Activated CD4-positive, alpha-beta T cell treated with anti-CD3 and anti-CD28 coated beads, Interleukin-2, amount 10 ng/mL, durations not matched to agents 24 days and 14 days (primary cell): ENCODE measurements at places on chromosomes 3 and 15. TPM values are rescaled to one million over a fixed set of nuclear protein-coding genes. Genes with fewer than 3 reads are reported as not detected.

GRCh38 chr15:43439268-43439667, 53.7 kb downstream of the TP53BP1 start:
- DNase-seq = no peak

DNA sequence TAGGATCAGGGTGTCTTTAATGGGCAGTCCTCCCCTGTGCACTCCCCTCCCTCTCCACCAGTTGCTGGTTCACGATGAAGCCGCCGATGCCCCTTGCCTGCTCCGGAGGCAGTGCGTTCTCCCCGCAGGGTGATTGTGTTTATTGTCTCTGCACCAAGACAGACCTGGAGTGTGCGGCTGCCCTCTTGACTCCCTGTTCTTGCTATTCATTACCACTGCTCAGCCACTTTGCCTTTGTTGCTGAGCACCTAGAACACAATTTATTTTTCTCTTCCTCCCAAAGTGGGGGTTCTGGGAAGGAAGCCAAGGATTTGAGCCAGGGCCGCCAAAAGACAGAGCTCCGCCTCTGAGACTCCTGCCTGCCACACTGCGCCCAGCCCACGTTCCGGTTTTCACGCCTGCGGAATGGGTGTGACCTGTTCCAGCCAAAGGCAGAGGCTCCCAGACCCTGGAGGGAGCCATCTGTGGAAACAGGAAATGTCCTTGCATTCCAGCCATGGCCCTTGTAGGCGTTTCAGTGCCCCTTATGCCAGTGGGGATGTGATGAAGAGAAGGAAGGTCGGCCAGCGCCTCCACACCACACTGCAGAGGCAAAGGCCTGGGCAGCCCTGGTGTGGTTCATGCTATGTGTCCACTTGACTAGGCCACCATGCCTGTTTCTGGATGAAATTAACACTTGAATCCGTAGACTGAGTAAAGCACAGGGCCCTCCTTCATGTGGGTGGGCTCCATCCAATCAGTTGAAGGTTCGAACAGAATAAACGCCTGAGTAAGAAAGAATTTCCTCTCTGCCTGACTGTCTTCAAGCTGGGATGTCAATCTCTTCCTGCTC, 85.8 kb downstream of the HMG20A start:
- DNase-seq = no peak

Gene CXCR6
- total RNA-seq = 15.2 TPM in 2 replicates

Gene CD200R1
- 3.8 TPM in 2 replicates for total RNA-seq

Gene GPR149
- total RNA-seq = not detected in 2 replicates

Gene CYP1A1
- total RNA-seq = 0.31 and 0.42 TPM in 2 replicates

GRCh38 chr3:134685929-134686802, 35.3 kb upstream of the KY start:
- no peak for DNase-seq

- peak; percentile 92 for DNase-seq
Measured at GRCh38 chr15:90400759-90401314, 12.8 kb downstream of the IQGAP1 start.

GRCh38 chr15:60761505-60761845, 282.5 kb upstream of the ICE2 start:
- no peak for DNase-seq

DNA sequence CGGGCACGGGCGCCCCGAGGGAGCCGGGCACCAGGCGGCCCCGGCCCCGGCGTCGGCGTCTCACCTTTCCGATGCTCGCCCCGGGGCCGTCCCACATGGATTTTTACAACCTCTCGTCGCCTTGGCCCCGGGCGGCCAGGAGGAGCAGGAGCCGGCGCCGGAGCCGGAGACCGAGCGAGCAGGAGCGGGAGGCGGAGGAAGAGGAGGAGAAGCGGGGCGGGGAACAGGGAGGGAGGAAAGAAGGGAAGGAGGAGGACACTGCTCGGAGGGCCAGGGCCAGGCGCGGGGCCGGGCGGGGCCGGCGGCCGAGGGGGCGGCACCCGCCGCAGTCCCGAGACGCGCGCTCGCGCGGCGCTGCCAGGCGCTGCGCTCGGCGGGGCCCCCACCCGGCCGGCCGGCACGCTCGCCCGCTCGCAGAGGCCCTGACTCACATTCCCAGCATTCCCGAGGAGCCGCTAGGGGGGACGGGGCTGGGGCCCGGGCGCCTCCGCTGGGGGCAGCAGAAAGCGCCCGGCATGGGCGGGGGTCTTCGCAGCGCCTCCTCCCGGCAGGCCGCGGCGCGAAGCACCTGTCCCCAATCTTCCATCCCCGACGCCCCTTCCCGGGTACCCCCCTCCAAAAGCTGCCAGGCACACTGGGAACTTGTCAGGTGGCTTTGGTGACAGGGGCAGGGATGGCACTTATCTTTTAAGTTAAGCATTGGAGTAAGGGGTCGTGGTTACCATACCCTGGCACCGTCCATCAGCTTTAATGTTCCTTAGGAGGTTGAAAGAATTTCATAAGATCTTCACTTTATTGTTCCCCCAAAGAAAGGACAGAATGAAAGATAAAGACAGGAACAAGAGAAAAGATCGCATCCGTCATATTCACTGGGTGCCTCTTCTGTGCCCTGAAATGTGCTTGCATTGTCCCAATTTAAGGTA, at the start of gene ERC2:
TSS of gene ERC2 (minus strand) at position 284 of the 923 bp plus-strand sequence.
- no peak for DNase-seq

- DNase-seq = no peak
Measured at GRCh38 chr3:185724761-185725160, 100.1 kb downstream of the IGF2BP2 start.

DNA sequence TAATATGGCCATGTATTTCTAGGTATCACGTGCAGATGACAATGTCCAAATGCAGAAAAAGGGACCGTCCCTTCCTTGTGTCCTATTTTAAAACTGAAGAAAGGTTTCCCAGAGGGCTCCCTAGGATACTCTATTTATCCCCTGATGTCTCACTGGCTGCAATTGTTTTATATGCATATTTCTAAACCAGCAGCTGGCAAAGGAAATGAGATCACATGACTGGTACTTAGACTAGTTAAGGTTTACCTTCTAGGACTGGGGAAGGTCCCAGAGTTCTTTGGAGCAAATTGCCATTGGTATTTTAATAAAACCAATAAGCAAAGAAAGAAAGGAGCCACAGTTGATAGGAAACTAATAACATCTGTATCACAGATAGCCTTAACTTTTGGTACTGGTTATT, 29.5 kb downstream of the GTF2E1 start:
- DNase-seq = no peak

- DNase-seq = peak; percentile 28
Measured at GRCh38 chr15:58057559-58057958, 8.0 kb downstream of the ALDH1A2 start.

Gene KLHL40
- not detected in 2 replicates for total RNA-seq

DNA sequence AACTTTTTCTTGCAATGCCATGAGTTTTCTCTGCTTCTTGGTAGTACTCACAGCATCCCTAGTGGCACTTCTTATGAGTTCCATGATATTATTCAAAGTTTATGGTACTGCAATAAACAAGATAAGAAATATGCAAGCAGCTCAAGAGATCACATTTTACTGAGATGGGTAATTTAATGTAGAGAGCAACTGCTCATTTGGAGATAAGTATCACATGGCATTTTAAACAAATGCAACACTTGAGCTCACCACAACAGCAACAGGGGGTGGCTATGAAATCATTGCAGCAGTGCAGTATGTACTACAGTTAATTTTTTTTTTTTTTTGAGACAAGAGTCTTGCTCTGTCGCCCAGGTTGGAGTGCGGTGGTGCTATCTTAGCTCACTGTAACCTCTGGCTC, 85.1 kb downstream of the WDR49 start:
- DNase-seq = no peak

DNA sequence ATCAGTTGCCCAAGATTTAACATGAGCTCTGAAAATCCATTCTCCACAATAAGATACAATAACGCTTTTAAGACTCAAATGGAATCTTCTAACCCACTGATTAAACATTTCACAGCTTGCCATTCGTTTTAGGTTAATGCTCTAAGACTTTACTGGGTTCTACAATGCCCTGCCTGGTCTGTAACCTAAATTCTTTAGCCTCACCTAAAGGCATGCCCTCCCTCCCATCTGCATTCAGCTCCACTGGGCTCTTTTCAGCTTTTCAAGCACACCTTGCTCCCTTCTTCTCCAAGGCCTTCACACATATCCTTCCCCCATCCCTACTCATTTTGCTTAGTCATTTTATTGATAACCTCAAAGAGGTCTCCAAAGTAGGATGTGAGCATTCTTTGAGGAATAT, 290.9 kb downstream of the LSAMP start:
- DNase-seq = no peak

GRCh38 chr3:37202035-37202434, 27.7 kb upstream of the LRRFIP2 start:
- no peak for DNase-seq

GRCh38 chr3:194730365-194730764, 44.7 kb downstream of the FAM43A start:
- no peak for DNase-seq

Gene KBTBD13
- not detected in 2 replicates for total RNA-seq

GRCh38 chr3:119395923-119396358, 67.5 kb downstream of the TMEM39A start:
- DNase-seq = no peak

DNA sequence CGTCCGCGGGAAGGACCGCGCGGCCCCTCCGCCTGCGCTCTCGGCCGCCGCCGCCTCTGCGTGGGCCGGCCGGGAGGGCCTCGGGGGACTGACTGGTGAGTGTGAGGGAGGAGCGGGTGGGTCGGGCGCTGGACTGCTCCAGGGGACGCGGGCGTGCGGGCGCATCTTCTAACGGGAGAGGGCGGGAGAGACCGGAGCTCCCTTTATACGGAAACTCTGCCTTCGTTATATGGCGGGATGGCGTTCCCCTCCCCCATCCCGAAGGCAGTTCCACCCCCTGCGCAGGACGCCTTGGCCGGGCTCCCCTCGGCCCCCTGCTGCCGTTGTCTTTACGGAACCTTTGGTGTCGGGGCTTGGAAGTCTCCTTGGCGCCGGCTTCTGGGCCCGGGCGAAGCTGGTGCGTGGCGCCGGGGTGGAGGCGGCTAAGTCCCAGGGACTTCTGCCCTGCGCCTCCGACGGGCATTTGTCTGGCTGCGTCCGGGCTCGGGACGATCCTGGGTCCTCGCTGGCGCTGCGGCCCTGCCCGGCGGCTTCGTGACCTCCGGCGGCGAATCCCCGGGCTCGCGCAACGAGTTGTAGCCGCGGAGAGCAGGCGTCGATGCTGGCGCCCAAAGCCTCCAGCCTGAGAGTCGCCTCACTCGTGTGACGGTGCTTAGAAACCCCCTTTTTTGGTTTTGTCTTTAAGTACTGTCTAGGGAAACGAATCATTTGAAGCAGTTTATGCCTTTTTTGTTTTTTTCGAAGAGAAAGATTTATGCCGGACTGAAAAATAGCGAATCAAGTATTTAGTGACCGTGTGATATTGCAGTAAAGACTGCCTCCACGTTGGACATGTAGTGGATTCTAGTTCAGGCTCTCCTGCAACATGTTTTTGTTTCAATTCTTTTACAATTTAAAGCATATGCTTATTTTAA, 623 bp downstream of the ZNF639 start:
- peak; percentile 88 for DNase-seq

- DNase-seq = no peak
Measured at GRCh38 chr15:80607287-80607980, 87.7 kb upstream of the ABHD17C start.

- DNase-seq = no peak
Measured at GRCh38 chr3:42184651-42185443, 81.1 kb downstream of the CCK start.

DNA sequence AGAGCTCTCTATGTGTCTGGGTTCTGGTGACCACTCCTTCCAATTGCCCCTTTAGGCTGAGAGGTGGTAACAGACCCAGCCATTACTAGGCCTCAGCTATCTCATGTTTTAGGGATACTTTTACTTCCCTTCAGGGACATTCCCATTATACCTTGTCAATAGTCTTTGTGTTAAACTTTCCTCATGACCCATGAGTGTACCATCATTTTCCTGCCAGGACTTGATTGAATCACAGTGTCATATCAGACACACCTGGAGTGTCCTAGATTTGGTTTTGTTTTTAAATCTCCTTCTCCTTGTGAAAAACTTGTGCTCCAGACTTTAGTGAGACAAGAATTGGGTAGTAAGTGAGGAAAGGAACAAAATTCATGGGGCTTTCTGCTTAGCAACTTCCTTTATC, 136.6 kb downstream of the KCNAB1 start:
- DNase-seq = no peak

DNA sequence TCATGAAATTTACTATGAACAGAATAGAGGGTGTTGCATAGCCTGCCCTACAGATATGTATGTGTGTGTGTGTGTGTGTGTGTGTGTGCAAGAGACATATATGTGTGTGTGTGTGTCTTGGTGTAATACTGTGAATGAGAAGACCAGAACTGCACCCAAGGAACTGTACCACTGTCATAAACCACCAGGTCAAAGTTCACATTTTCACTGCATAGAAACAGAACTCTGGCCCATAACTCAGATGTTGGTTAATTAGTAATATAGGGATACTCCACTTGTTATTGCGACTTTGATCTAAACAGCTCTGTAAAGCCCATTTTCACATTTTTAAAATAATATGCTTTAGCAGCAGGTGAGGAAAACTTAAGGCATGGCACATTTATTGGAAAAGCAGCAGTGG, 111.8 kb downstream of the IGF2BP2 start:
- no peak for DNase-seq

GRCh38 chr3:39144748-39145380, 8.5 kb downstream of the CSRNP1 start:
- no peak for DNase-seq

GRCh38 chr3:103991461-103992115, 1375.1 kb upstream of the ALCAM start:
- no peak for DNase-seq

DNA sequence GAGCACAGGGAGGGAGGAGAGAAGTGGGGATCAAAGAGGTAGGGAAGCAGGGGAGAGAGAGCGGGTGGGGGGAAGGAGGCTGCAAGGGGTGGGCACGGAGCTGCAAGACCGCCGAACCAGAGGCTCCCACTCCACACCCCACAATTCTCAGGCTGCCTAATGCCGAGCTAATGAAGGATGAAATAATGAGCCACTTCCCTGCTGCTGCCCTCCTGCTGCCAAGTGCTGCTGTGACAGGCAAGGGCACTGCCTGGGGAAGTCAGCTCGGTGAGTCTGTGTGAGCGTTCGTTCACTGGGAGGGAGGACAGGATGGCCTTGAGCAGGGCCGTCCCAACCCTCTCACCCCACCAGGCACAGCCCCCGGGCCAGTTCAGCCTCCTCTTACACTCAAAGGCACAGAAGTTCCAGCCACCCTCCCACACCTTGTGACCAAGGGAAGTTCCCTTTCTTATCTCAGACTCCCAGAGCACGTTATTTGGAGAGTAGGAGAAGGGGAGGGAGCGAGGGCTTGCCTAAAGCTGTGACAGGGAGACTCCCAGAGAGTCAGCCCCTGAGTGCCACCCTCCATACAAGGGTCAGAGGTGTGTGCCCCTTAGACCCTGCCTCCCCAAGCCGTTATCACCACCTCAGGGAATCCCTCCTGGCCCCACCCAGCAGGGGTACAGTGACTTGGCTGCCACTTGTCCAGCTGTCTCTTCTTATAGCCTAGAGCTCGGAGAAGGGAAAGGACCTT, 12.4 kb downstream of the GLYCTK start:
- DNase-seq = no peak
